ENCODE measurements at places on chromosomes 12 and 14.
A peak's percentile ranks its signal among the peaks of the same experiment; 100 is the strongest.

DNA sequence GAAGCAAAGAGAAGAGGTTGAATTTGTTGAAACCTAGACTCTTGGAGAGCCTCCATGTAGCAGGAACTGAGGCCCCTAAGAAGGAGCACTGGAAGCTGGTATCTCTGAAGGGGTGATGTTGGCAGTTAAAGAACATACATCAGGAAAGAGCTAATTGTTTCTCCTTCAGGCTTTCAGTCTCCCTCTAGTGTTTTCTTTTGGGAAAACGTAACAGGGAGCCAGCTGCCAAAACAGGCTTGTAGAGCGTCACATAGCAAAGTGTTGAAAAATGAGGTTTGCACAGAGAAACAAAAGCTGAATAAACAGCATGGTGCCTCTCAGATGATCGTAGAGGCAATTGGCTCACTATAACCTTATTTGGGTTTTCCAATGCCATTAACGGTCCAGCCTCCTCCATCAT, 46.9 kb upstream of the CAND1 start:
- no peak for DNase-seq

DNA sequence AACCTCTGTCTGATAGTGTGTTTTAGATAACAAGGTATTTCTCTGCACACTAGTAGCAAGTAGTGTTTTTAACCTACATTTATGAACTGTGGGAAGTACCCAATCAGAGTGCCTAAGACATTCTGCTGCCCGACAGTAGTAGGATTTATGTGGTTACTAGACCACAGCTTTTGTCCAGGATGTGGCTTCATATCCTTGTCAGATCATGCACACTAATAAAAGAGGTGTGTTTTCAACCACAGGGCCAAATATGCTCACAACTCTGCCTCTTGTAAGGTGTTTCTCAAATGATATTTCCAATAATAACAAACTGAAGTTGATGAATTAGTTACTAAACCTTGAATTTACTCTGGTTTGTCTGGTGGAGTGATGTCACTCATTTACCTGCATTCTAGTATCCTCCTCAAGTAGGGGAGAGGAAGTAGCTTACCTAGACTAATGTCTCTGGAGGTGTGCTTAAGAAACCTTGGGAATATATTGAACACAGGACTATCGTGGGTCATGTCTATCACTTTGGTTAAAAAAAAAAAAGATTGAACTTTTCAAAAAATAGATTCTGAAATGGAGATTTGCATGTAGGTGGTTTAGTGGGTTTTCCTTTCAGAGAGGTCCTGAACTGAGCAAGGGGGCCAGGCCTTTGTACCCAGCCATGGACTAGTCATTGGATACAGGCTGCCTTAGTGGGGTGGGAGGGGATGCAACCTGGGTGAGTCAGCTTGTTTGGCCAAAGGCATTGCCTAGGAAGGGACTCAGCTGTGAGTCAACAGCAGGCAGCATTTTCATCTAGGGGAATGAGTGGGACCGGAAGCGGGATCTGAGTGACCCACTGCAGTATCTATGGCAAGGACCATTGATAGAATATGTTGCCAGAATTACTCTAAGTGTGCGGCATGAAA, 14.1 kb downstream of the FBXW8 start:
- no peak for DNase-seq

DNA sequence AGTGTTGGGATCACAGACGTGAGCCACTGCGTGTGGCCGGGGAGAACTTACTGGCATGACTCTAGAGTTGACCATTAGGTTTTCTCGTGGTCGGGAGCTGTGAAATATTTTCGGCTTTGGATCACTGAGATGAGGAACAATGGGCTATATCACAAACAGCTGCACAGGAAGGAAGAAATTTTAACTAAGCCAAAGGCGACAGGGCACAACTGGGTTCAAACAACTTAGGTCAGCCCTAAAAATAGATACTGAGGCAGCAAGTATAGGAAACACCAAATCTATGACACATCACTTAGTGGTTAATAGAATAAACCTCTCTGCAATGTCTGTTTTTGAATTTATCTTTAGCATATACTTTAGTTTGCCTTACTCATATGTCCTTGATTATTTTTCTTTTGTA, 162.9 kb downstream of the LRIG3 start:
- DNase-seq = no peak

DNA sequence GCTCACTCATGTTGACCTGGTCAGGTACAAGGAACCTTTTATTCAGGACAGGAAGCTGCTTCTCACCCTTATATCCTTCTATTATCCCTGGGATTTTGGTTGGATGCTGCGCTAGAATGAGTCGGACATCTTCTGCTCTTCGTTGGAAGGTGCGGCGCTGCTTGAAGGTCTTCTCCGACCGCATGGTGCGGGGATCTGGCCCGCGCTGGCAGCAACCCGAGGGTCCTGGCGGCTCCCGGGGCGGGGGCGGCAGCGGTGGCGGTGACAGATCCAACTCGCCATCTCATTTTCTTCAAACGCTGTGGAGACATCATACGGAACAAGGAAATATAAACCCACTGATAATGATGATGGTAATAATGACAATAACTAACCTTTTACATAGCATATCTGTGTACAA, 126.3 kb downstream of the ATXN7L3B start:
- no peak for DNase-seq

- DNase-seq = no peak
Observed at GRCh38 chr14:56964895-56965294, 154.6 kb upstream of the OTX2 start.

- DNase-seq = no peak
Observed at GRCh38 chr14:33932576-33933345, 18.1 kb downstream of the EGLN3 start.

DNA sequence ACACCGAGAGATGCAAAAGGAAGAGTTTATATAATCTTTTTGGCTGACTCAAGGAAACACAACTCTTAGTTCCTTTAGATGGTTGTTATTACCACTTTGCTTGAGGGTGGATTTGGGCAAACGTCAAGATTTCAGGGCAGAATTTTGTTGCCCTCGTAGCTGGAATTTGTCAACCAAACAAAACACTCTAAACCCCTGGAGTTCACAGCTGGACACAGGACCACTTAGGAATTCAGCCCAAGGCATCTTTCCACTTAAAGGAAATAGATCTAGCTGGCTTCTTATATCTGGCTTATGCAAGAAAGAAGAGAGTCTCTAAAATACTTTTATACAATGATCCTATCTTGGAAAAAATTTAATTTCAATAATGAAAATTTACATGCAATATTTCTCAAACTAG, 237.8 kb upstream of the LRIG3 start:
- DNase-seq = no peak

- peak; percentile 78 for DNase-seq
Observed at GRCh38 chr14:69460093-69460701, 24.3 kb upstream of the PLEKHD1 start.

GRCh38 chr14:36303960-36304359, 16.5 kb downstream of the MBIP start:
- no peak for DNase-seq
